ENCODE measurements at places on chromosomes 1 and 21. TPM values are rescaled to one million over a fixed set of nuclear protein-coding genes. Genes with fewer than 3 reads are reported as not detected.

GRCh38 chr1:188355082-188355481 lies 1526.3 kb downstream of the PLA2G4A start:
- H3K27me3 ChIP-seq = no peaks in the 10 kb centered on the region
- H3K4me1 ChIP-seq = no peaks in the 10 kb centered on the region
- no peak for DNase-seq
- H3K27ac ChIP-seq = no peak overlapping the region
- no peaks in the 10 kb centered on the region for H3K36me3 ChIP-seq
- H3K4me3 ChIP-seq = no peak overlapping the region

The MOV10 gene
- total RNA-seq = 35.6 TPM

GRCh38 chr1:6438047-6438525 lies 13.5 kb downstream of the ESPN start:
- peak; percentile 49 for DNase-seq
- H3K36me3 ChIP-seq = no peaks in the 10 kb centered on the region
- no peaks in the 10 kb centered on the region for H3K4me1 ChIP-seq
- H3K27ac ChIP-seq = no peak overlapping the region
- no peak overlapping the region for H3K4me3 ChIP-seq
- peaks cover 41% of the 10 kb centered on the region for H3K27me3 ChIP-seq

DNA sequence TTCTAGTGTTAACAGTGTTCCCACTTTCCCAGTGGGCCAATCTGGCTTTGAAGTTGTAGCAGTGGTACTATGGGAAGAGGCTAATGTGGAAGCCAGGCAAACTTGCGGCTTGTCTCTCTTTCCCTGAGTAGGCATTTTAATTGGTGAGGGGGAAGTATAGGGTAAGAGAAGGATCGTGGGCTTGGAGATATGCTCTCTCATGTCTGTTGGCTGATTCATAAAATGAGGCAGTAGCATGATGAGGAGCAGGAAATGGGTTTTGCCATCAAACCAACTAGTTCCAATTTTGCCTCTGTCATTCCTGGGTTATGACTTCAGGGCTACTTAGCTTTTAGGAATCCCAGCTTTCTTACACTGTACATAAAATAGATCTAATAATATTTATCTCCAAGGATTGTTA lies 12.1 kb downstream of the C8A start:
- no peak for DNase-seq
- H3K4me3 ChIP-seq = no peak overlapping the region
- H3K4me1 ChIP-seq = no peaks in the 10 kb centered on the region
- no peaks in the 10 kb centered on the region for H3K36me3 ChIP-seq

The SPRR2B gene
- total RNA-seq = not detected

GRCh38 chr1:205052690-205053089 lies 9.7 kb downstream of the CNTN2 start:
- H3K4me3 ChIP-seq = no peak overlapping the region
- H3K4me1 ChIP-seq = no peaks in the 10 kb centered on the region
- H3K27ac ChIP-seq = no peak overlapping the region
- DNase-seq = no peak
- H3K27me3 ChIP-seq = peaks cover 24% of the 10 kb centered on the region

The EPHA8 gene
- total RNA-seq = 0.04 TPM

The SLAMF7 gene
- total RNA-seq = 0.13 TPM

GRCh38 chr21:45357436-45358260 lies 47.3 kb upstream of the COL18A1 start:
- peak overlapping the region; percentile 97 for H3K27ac ChIP-seq
- H3K36me3 ChIP-seq = no peaks in the 10 kb centered on the region
- peak; percentile 93 for DNase-seq
- H3K27me3 ChIP-seq = peaks cover 19% of the 10 kb centered on the region
- H3K4me3 ChIP-seq = no peak overlapping the region

GRCh38 chr1:51214615-51215131 lies 21.4 kb upstream of the RNF11 start:
- no peaks in the 10 kb centered on the region for H3K4me1 ChIP-seq
- H3K36me3 ChIP-seq = no peaks in the 10 kb centered on the region
- H3K27me3 ChIP-seq = no peaks in the 10 kb centered on the region
- no peak overlapping the region for H3K4me3 ChIP-seq
- H3K27ac ChIP-seq = no peak overlapping the region

The OLFM3 gene
- total RNA-seq = 0.40 TPM

DNA sequence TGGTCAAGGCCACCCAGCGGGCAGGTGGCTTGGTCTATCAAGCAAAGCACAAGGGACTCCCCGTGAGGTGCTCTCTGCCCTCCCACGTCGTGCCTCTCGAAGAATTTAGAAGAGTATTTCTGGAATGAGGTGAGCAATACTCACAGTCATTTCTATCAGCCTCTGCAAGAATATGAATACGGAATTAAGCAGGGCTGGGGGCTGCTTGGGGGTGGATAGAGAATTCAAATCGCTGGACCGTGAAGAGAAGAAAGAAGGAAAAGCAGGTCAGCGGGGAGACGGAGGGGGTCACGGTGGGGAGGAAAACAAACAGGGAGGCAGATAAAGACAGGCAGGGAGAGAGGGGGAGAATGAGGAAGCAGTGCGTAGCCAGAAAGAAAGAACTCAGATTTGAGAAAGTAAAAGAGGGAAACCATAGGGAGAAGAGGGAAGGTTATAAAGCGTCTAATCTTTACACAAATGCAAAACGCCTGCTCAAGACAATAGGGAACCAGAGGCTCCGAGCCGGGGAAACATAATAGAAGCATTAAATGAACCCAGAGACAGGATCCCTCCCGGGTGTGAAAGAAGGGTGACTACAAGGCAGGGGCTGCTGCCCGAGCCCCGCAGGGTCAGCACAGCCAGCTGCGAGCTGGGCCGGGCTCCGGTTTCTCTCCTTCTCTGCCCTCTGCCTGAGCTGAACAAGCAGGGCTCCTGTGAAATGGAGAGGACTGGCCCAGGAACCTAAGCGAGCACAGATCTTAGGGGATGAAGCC lies 2.1 kb upstream of the EDN2 start:
- peaks cover 8% of the 10 kb centered on the region for H3K27me3 ChIP-seq
- no peaks in the 10 kb centered on the region for H3K36me3 ChIP-seq
- H3K27ac ChIP-seq = peak overlapping the region; percentile 70
- H3K4me3 ChIP-seq = no peak overlapping the region

DNA sequence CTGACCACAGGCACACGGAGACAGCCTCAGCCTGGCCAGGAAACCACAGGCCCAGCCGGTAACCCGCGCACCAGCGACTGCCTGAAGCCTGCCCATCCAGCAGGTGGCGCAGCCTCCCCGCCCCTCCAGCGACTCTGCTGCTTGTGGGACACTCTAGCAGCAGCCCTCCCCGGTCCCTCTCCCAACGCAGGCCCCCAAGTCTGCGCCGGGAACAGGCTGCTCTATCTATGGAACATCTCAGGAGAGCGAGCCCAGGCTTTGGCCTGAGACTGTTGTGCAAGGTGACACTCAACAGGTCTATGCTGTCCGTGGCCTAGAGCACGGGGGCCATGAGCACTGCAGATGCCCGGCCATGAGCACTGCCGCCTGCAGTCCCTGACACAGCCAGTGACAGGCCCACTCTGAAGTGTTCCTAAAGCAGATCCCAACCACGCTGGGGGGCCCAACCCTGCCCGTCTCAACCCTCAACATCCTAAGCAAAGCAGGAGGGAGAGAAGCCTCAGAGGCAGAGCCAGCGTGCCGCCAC lies 28.4 kb downstream of the WDR4 start:
- H3K4me3 ChIP-seq = no peak overlapping the region
- no peak overlapping the region for H3K27ac ChIP-seq
- H3K36me3 ChIP-seq = peaks cover 86% of the 10 kb centered on the region
- DNase-seq = no peak
- H3K4me1 ChIP-seq = no peaks in the 10 kb centered on the region

- no peak overlapping the region for H3K4me3 ChIP-seq
- no peak for DNase-seq
- no peaks in the 10 kb centered on the region for H3K27me3 ChIP-seq
- peaks cover 2% of the 10 kb centered on the region for H3K4me1 ChIP-seq
- H3K36me3 ChIP-seq = no peaks in the 10 kb centered on the region
These were observed 154.5 kb downstream of the DENND1B start for GRCh38 chr1:197620714-197621163.

DNA sequence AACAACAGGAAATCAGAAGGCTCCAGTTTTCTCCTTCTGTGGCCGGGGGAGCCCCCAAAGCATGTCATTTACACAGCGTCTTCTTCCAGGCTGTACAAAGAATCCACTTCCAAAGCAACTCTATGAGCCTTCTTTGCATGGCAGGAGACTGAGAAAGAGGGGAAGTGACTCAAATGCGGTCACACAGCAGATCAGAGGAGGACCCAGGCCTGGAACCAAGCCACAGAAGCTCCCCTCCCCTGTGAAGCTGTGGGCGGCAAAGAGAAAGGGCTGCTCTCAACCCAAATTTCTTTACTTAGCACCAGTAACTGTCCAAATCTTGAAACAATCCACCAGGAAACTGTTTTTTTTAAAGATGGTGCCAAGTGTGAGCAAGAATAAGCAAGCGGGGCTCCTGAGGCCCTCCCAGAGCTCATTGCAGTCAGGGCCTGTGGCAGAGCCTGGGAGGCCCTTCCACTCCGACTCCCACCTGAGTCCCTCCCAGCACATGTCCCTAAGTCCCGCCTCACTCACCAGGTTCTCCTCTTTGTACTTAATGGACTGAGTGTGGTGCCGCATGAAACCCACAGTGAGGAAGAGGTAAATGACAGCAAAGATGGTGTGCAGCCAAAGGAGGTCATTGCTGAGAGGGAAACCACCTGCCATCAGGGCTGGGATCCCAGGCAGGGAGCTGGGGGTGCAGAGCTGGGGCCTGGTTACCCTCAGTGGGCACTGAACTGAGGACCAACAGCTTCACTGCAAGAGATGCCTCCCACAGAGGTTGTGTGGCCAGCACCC lies 15.9 kb downstream of the TMEM63A start:
- DNase-seq = no peak
- peaks cover 82% of the 10 kb centered on the region for H3K36me3 ChIP-seq
- no peak overlapping the region for H3K4me3 ChIP-seq
- H3K4me1 ChIP-seq = peaks cover 9% of the 10 kb centered on the region
- no peaks in the 10 kb centered on the region for H3K27me3 ChIP-seq

DNA sequence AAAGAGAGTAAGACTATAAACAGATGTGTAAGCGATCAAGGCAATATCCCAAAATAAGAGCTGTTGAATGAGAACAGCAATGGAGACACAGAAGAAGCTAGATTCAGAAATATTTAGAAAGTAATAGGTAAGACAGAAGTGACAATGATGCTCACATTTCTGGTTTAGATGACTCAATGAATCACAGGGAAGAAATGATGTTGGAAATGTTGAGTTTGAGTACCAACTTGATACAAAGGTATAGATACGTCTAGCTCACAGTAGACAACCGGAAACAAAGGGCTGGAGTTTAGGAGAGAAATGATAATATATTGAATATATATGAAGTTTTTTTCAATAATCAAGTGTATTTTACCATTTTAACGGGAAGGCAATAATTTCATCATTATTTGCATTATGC lies 6.5 kb downstream of the GATAD2B start:
- no peak overlapping the region for H3K27ac ChIP-seq
- peaks cover 10% of the 10 kb centered on the region for H3K36me3 ChIP-seq
- no peaks in the 10 kb centered on the region for H3K27me3 ChIP-seq
- no peak for DNase-seq
- H3K4me1 ChIP-seq = peaks cover 18% of the 10 kb centered on the region
- no peak overlapping the region for H3K4me3 ChIP-seq

DNA sequence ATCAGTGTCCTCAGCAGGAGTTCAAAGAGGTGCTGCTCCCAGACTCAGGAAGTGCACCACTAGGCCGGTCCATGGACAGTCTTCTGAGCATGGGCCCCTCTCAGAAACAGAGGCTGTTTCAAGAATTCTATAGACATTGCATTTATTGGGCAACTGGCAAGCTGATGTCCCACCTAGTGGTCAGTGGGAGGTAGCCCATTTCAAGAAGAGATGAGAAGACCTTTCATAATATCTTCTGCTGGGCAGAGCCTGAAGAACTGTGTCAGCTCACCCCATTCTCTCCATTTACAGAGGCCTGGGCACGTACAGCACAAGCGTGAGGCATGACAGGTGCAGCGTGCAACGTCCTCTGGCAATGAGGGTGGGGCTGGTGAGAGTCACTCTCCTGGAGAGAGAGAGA lies 216.0 kb downstream of the DYRK1A start:
- peak; percentile 74 for DNase-seq
- H3K4me1 ChIP-seq = peaks cover 10% of the 10 kb centered on the region
- no peaks in the 10 kb centered on the region for H3K27me3 ChIP-seq
- H3K4me3 ChIP-seq = no peak overlapping the region
- H3K36me3 ChIP-seq = no peaks in the 10 kb centered on the region

DNA sequence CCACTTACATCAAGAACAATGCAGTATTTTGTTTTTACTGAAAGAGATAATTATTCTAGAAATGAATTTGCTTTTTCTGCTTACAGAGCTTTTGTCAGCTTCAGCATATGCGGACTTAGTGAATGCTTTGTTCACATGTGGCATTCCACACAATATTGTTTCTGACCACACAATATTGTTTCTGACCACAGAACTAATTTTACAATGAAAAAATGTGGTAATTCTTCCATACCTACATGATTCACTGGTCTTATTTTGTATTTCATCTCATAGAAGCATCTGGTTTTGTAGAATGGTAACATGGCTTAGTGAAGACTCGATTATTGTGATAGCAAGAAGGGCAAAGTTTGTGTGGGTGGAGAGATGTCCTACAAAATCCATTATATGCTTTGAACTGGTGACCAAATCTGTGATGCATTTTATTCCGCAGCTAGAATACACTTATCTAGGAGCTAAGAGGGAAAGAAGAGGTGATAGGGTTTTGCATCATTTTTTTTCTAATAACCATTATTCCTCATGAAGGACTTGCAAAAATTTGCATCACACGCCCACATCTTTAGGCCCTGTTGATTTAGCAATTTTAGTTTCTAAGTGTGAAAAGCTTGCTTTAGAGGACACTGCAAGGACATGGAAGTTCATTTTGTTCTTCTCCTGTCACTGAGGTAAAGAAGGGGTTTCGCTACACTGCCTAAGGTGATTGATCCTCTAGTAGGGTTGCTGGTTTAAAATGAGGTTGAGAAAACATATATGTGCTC lies 75.3 kb downstream of the HLX start:
- H3K27ac ChIP-seq = no peak overlapping the region
- no peak for DNase-seq
- peaks cover 2% of the 10 kb centered on the region for H3K4me1 ChIP-seq
- no peaks in the 10 kb centered on the region for H3K27me3 ChIP-seq

DNA sequence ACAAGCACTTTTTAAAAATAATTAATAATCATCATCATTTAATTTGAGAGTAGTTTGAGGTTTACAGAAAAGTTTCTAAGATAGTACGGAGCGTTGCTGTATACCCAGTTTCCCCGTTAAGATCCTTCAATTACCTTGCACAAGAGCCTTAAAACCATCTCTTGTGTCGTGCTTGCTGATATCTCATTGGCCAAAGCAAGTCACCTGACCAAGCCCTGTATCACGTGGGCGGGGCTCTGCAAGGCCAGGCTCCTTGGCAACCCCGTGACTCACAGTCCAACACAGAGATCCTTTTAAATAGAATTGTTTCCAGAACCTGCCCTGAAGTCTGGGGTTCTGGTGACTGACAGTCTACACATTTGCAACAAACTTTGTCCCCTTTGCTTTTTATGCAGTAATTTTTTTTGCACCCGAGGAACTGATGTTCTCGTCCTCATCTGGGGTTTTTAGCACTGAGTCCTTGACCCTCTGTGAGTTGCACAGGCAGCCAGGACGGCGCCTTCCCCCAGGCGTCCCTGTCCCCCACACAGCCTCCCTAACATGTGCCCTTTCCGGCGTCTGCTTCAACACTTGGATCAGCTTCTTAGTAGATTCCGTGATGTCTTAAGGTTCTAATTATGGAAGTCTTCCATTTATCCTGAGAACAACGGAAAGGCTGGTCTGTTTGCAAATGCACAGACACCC lies 183.3 kb upstream of the TMEM51 start:
- peak; percentile 50 for DNase-seq
- H3K4me3 ChIP-seq = no peak overlapping the region
- H3K27me3 ChIP-seq = no peaks in the 10 kb centered on the region
- peaks cover 44% of the 10 kb centered on the region for H3K4me1 ChIP-seq
- H3K27ac ChIP-seq = no peak overlapping the region
- no peaks in the 10 kb centered on the region for H3K36me3 ChIP-seq
